Hepatic stellate cell (primary cell): ENCODE measurements at places on chromosomes 2 and 18.

DNA sequence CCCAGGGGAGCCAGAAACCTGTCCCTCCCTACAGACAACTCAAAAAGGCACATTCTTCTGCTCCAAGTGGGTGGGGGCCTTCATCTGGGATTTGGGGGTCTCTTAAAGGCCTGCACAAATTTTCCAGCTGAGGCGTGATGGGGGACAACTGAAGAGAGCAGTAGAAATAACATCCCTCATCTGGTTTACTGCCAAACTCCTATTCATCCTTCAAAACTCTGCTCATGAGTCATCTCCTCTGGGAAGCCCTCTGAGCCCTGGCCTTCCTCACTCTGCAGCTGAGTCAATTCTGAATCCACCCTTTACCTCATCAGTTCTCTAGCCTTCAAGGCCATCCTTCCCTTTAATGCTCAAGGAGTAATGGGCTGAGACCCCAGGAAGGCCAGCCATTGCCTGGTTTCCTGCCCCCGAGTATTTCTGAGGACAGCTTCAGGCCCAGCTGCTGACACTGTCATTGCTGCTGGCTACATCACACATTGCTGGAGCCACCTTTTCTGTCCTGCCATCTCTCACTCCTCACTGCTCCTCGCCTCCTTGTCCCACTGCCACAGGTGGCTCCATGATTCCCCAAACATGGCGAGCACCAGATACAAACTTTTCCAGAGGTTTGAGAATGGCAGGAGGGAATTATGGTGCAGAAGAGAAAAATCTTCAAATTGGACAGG, 32.2 kb upstream of the GLI2 start:
- DNase-seq = peak; percentile 40

- no peak for DNase-seq
These were observed 620.6 kb downstream of the GALR1 start for GRCh38 chr18:77870199-77870598.

GRCh38 chr2:103789381-103790095, 1027.7 kb downstream of the TMEM182 start:
- DNase-seq = no peak

- DNase-seq = no peak
These were observed 1108.7 kb upstream of the TMEFF2 start for GRCh38 chr2:193303464-193303863.

DNA sequence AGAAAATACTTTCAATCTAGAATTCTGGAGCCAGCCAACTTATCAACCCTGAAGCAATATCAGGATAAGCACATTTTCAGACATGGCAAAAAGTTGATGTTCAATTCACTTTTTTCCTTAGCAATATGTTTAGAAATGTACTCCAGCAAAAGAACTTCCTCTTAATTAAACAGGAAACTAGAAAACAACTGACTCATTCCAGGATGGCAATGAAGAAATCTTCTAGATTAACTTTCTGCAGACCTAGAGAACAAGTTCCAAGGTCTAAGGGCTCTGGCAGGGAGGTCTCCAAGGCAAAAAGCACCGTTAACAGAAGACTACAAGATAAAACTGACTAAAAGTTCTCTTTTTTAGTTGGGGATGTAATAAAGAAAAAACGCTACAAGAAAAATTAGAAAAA, 69.2 kb upstream of the VWC2L start:
- DNase-seq = no peak

DNA sequence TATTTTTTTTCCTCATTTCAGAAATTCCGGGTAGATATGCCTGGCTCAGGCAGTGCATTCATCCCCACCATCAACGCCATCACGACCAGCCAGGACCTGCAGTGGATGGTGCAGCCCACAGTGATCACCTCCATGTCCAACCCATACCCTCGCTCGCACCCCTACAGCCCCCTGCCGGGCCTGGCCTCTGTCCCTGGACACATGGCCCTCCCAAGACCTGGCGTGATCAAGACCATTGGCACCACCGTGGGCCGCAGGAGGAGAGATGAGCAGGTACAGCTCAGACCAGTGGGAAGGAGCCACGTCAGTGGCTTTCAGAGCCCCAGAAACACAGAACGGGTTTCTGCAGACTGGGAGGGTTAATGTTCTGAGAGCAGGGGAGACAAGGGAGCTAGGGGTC, 11.4 kb downstream of the FOSL2 start:
- DNase-seq = no peak

DNA sequence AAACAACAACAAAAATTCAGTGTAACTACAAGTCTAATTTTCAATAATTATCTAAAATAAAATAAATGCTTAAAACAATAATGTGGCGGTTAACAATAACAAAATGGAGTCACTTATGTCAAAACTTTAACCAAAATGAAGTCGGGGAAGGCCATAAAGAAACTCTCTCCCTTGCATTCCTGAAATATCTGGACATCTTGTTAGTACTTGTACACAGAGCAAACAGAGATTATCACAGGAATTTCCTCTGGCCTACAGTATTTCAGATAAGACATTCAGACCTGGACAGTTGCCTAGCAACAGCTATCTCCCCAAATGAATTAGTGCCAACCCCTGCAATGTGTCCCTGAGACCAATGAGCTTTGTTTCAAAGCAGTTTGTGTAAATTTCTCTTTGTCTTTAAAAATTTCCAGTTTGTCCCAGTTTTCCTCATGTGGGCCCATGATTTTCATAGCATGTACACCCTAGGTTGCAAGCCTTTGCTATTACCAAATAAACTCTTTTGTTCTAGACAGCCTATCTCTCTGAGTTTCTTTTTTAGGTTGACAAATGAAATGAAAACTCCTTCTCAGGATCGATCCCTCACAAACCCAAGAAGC, 68.6 kb downstream of the EXOC6B start:
- peak; percentile 32 for DNase-seq

- DNase-seq = peak; percentile 20
These were observed 122.6 kb downstream of the WDPCP start for GRCh38 chr2:63465633-63466032.

- peak; percentile 5 for DNase-seq
These were observed at the start of gene NEU4 for GRCh38 chr2:241808721-241809382. Gene NEU4 (plus strand): TSS chr2:241809193. CDS start chr2:241814485, 5,292 bp downstream.

DNA sequence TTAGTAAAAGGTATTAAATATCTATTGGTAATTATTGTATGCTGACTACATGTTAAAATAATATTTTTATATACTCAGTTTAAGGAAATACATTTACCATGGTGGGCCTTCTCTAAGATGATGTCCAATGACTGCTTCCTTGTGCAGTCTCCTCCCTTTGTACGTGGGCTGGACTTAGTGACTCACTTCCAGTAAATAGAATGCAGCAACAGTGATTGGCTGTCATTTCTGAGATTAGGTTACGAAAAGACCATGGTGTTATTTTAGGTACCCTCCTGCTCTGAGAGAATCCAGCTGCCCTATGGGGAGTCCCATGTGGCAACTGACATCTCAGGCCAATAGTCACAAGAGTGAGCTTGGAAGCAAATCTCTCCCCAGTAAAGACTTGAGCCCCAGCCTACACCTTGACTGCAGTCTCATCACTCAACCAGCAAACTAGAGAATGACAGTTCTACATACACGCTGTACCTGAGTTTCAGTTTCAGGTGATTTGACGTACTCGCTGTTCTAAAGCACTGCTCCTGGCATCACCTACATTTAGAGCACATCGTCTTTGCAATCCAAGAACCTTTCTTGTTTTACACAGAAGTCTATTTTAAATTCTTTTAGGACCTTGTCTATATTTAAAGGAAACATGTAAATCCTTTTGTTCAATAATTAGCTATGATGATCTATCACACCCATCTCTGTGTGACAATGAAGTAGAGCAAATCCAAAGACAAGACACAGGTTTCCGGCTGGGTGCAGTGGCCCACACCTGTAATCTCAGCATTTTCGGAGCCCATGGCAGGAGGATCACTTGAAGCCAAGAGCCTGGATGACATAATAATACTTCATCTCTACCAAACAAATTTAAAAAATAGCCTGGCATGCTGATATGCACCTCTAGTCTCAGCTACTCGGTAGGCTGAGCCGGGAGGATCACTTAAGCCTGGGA, 87.2 kb downstream of the COBLL1 start:
- no peak for DNase-seq

DNA sequence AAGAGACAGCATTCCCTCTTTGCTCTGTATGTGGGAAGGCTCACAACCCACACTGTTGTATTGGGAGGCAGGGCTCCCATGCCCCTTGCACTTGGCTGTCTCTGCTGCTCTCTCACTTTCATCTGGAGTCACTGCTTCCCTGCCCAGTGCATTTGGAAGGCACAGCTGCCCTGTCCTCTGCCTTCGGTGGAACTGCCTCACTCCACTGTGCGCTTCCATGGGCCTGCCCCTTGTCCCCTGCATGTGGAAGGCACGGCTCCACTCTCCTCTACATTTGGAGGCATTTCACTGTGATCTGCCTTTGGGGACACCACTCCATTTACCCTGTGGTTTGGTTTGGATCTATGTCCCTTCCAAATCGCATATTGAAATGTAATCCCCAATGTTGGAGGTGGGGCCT, 9.1 kb upstream of the PROM2 start:
- DNase-seq = no peak

- no peak for DNase-seq
These were observed 3.0 kb upstream of the FIGLA start for GRCh38 chr2:70793450-70793849.

DNA sequence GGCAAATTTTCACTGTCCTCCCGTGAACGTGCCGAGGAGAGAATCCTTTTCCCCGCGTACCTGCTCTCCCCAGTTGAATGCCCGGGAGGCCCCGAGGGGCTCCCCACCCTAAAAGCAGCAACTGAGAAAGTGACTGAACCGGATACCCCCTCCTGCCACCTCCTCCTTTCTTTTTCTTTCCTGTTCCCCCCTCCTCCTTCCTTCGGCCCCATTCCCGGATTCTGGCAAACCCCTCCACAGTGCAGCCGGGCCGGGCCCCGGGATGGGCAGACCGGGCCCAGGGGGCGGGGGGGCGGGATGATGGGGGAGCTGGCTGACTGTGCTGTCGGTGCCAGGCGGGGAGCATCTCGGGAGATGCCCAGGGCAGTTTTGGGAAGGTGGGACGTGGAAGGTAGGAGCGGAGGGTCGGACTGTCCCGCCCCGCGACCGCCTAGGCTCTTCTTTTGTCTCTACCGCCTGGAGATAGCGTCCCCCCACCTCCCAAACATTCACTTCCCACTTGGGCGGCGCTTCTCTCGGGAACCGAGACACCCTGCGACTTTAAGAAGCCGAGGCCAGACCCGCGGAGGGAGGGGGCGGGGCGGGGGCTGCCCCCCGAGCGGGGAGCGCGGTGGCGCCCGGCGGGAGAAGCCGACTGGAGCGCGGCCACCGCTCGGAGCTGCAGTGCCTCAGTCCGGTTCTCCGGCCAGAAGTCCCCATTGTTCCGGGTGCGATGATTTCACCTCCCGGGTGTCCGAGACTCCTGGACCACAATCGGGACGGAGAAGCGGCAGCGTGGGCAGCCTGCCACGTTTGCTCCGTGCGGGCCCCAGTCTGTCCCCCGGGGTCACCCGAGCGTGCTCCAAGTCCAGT, 8.2 kb downstream of the DLX2 start:
- peak; percentile 68 for DNase-seq

DNA sequence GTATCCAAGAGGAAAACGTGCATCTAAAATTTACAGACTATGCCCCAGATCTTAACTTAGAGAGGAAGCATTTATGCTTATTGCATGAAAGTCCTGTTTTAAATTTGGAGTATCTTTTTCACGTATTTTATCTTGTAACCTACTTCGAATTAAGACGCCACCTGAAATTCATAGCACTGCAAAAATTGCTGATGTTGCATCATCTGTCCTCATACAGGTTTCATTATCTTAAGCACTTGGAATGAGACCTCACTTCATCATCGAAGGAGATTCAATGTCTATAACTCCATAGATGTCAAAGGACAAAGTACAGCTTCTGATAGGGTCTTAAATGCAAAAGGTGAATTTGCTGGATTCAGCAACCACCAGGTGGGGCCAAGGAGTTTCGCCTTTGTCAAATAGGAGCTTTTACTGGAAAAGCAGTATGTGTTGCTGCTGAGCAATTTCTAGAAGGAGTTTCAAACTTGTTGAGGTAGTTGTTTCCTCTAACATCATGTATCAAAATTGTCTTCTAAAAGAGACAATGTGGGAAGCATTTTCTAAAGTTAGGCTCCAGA, 106.4 kb upstream of the CCDC85A start:
- peak; percentile 15 for DNase-seq

DNA sequence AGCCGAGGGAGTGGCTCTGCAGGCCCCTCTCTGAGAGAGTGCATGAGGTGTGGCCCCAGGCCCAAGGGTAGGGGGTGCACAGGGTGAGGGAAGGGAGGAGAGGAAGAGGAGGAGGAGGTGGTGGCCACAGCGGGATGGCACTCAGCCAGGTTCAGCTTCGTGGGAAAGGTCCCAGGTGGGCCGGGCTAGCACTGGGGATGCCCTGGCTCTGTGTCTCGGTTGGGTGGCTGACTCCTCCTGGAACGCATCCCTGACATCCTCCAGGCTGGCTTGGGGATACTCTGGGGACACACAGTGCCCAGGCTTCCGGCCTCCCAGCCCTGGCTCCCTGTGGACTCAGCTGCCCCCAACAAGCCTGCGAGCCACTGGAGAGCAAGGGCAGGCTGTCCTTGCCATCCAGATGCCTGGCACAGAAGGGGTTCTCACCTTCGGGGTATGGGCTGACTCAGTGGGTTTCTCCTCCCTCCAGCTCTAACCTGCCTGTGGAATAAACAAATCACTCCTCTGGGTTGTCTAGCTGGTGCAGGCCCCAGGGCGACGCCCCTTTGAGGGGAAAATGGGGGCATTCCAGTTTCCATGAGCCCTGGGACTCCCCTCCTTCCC, 582 bp upstream of the ZAP70 start:
- DNase-seq = no peak

DNA sequence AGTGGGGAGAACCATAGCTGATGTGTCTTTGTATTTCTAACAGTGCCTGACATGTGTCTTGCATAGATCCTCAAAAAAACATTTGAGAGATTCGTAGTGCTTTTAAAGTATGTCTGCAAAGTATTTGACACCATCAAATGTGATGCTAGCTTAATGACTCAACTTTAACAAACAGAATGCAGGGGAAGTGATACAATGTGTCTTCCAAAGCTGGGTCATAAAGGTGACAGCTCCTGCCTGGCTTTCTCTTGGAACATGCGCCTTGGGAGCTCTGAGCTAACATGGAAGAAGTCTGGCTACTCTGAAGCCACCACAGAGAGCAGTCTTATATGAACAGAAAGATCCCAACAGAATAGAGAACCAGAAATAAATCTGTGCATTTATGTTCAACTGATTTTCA, 78.2 kb downstream of the C1D start:
- no peak for DNase-seq

GRCh38 chr18:56562479-56562878, 75.9 kb downstream of the TXNL1 start:
- DNase-seq = no peak

GRCh38 chr2:15313657-15314056, 247.5 kb downstream of the NBAS start:
- DNase-seq = peak; percentile 3

DNA sequence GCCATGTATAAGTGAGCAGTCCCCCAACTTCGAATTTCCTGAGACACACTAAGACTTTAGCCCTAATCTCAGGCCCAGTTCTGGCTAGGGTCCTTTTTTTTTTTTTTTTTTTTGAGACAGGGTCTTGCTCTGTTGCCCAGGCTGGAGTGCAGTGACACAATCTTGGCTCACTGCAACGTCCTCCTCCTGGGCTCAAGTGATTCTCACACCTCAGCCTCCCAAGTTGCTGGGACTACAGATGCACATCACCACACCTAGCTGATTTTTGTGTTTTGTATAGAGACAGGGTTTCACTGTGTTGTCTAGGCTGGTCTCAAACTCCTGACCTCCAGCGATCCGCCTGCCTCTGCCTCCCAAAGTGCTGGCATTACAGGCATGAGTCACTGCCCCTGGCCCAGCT, 23.9 kb upstream of the TGIF1 start:
- DNase-seq = no peak

GRCh38 chr2:190877436-190877835, 3.2 kb upstream of the GLS start:
- no peak for DNase-seq
